ENCODE measurements at places on chromosomes 5 and 9.

- no peak for DNase-seq
These were observed 13.9 kb downstream of the ZCCHC9 start for GRCh38 chr5:81315336-81315735.

DNA sequence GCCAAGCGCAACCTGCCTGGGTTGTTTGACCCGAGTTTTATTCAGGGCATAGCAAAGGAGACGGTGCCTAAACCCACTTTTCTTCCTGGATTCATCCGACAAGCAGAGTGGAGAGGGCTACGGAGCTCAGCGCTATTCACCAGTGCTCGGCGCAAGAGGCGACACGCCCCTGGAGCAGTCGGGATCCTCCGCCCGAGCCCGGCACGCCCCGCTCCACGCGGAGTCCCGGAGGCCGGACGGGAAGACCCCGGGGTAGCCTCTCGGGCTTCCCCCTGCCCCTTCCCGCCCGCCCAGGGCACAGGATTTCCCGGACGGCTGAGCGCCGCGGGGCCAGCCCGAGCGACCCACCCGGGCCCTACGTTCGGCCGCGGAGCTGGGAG, 427 bp downstream of the SERINC5 start:
- DNase-seq, result peak; percentile 61

GRCh38 chr9:115208501-115208900, 90.5 kb upstream of the TNC start:
- DNase-seq, result no peak

DNA sequence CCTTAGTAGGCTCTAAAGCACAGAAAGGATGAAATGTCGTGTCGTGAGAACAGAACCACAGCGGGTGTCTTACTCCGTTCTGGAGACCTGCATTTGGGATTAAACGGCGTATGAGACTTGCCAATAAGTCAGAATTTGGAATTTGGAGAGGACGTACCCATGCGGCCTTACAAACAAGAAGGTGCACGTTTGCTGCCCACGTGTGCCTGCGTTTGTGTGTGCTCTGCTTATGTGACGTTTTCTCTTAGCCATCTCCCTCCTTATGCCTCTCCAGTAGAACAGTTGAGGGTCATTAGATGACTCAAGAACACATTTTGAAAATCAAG, 171.6 kb upstream of the OTULINL start:
- no peak for DNase-seq

- no peak for DNase-seq
These were observed 93.1 kb upstream of the IFNK start for GRCh38 chr9:27430750-27431535.

- no peak for DNase-seq
These were observed 5.8 kb upstream of the ZNF367 start for GRCh38 chr9:96423985-96424336.

DNA sequence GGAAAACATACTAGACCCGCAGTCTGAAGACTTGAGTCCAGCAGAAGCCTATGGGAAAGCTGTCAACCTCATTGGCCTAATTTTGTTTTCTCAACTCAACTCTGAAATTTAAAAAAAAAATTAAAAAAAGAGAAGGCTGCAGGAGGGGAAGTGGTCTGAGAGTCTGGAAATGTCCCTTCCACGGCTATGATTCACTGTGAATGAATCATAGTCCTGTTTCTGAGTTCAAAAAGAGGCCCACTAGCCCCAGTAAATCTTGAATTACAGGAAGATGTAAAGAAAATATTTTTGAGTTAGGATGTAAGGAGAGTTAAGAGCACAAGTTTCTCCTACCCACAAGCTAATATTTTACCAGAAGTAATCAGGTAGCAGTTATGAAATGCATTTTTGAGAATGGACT, 565.5 kb upstream of the DMAC1 start:
- DNase-seq, result no peak

- DNase-seq, result no peak
These were observed 75.7 kb upstream of the CLINT1 start for GRCh38 chr5:157934600-157934999.

GRCh38 chr9:105667867-105668266, 5.6 kb downstream of the TAL2 start:
- DNase-seq, result no peak

DNA sequence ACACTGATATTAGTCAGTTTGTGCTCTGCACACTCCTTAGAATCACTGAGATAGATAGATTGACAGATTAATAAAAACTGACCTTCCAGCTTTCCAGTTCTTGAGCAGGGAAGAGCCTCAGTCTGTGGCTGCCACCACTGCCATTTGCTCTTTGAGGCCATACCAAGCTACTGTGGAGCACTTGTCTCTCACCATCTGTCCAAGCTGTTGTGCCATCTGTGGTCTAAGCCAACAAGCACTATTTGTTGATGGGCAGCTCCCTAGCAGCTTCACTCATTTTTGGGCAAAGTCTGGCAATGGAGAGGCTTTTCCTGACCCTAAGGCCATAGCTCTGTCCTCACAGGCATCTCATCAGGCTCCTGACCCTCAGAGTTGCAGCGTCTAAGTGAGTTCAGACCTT, 30.4 kb downstream of the HTR1A start:
- DNase-seq, result no peak

- no peak for DNase-seq
These were observed 17.1 kb upstream of the EPB41L4A start for GRCh38 chr5:112436144-112436543.

DNA sequence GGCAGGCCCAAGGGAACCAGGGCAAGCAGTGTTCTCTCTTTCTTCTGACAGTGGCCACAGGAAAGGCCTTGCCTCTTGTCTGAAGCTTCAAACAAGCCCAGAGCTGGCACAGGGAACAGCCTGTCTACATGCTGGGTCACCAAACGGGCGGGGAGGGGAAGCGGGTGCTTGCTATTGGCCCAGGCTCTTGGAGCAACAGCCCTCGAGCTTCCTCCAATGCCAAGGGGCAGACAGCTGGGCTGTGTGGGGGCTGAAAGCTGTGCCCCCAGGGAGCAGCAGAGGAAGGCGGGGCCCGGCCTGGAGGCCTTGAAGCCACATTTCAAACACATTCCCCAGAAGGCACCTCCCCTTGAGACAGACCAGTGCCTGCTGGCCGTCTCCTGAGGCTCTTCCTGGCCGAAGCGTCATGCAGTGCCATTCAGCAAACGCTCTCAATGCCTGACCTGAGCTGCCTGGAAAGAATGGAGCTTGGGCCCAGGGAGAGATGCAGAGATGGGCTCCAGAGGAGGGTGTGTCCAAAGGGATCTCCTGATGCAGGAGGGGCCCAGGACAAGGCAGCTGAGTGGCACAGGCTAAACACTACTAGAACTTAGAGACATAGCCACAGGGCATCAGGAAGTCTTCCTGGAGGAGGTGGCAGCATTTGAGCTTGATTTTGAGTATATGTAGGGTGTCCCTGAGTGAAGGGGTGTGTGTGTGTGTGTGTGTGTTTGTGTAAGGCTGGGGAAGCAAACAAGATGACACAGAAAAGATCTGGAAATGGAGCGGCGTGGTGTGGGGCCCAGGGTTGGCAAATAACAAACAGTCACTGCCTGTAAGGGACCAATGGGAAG, 2.5 kb downstream of the FIBCD1 start:
- no peak for DNase-seq
